Activated naive CD8-positive, alpha-beta T cell treated with anti-CD3 and anti-CD28 coated beads, Interleukin-2, amount 10 ng/mL, durations not matched to agents 7 days and 5 days (primary cell): ENCODE measurements at places on chromosomes 4 and X.
A peak's percentile ranks its signal among the peaks of the same experiment; 100 is the strongest.

- DNase-seq = no peak
Observed at GRCh38 chr4:94575652-94576051, 123.9 kb downstream of the PDLIM5 start.

DNA sequence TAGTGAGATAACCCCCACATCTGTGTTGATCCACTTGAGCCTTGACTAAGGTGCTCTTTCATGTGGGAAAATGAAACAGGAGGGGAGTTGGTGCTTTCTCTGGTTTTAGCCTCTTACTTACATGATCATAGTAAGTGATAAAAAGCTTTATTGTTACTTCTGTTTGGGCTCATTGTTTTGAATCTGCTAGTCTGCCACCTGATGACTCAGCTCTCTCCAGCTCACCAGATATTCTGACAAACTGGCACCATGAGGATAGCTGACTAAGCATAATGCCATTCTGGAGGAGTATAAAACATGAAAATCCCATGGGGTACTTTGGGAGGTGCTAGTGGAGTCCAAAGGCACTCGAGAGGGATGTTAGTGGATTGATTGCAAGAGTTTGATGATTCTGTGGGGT lies 824.0 kb downstream of the RAPGEF2 start:
- no peak for DNase-seq

DNA sequence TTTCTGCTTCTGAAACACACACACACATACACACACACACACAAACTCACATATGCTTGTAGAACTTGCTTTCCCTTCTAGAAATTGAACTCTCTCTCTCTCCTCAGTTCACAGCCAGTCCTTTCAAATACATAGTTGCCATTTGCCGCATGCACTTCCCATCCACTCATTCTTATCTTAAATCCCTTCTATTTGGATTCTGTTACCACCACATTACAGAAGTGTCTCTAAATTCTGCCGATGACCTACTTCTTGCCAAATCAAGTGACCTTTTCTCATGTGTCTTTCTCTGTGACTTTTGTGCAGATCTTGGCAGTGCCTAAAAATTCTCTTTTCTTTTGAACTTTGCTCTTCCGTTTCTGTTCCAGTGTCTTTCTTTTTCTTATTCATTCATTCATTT lies 7.5 kb upstream of the MYOZ2 start:
- DNase-seq = no peak

- DNase-seq = no peak
Observed at GRCh38 chr4:38861791-38862190, 5.2 kb upstream of the TLR6 start.

- no peak for DNase-seq
Observed at GRCh38 chrX:153595859-153596857, 2.8 kb downstream of the CCNQ start.

DNA sequence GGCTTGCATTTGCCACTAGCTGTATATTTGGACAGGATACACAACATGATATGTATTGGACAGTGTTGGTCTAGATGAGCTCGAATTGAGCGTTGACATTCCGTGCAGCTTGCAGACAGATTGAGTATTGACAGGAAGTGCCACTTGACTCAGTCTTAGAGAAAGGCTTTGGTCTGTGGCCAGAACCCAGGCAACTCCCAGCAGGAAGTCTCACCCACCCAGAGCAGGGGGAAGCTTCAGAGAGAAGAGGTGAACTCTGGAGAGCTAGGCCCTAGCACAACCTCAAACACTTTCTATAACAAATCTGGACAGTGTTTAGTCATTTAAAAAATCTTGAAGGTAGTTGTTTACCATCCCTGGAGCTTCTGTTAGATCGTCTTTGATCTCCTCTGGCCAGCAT lies 280.5 kb downstream of the FBXW7 start:
- peak; percentile 53 for DNase-seq

DNA sequence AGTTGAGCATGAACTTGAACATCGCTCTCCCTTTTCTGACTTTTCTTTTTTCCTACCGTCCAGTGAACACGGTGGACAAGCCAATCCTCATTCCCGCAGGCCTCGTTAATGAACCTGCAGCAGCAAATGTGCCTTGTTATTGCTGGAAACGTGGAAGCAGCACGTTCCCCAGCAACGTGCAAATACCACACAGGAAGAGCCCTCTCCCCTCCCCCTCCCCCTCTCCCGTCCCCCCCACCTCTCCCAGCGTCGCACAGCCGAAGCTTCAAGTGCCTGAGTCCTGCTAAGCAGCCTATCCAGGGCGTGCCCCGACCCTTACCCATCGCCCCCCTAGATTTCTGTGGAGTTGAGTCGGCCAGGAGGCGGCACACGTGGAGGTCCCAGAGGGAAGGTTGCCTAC lies 219.9 kb downstream of the BCOR start:
- no peak for DNase-seq

DNA sequence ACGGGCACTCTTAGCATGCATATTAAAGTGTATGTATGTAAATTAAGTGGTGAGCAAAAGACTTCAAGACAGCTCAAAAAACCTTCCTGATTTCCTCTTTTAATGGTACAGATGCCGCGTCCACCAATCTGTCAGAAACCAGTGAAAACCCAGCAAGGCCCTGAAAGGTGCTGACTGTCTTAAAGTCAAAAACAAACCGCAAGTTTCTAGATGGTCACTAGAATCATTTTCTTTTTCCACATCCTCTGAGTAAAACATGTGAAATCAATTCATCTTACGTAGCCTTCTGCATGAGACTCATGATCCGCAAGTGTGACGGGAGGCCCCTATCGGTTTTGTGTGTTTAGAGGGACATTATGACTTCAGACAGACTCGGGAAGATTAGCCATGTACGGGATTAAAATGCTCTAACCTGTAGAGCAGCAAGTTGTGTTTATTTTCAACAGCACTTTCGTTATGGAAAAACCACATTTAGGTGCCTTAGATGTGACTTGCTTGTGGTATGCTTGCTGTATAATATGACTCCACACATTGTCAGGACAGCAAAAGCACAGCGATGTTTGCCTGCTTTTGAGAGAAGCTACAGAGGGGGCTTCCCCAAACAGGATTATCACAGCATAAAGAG lies 88.2 kb upstream of the STS start:
- no peak for DNase-seq

DNA sequence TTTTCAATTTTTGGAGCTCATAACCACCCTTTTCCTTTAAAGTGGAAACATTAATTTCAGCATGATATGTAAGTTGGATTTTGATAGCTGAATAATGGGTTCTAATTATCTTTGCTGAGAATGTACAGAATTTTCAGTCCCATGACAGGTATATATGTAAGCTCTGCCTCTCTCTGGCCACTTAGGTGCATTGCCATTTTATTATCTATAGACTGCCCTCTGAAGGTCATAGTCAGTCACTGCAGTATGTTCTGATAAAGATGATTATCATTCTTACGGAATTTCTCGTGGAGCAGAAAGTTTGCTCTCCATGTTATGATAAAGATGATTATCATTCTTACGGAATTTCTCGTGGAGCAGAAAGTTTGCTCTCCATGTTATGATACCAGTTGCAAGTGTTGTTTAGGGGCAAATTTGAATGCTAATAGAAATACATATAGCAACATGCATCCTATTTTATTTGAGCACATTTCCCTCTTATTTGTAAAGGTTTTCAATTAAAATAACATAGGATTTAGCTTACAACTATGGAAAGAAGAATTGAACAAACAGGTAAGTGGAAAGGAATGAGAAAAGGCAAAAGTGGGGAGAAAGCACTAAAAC lies 10.4 kb downstream of the AFP start:
- DNase-seq = no peak

DNA sequence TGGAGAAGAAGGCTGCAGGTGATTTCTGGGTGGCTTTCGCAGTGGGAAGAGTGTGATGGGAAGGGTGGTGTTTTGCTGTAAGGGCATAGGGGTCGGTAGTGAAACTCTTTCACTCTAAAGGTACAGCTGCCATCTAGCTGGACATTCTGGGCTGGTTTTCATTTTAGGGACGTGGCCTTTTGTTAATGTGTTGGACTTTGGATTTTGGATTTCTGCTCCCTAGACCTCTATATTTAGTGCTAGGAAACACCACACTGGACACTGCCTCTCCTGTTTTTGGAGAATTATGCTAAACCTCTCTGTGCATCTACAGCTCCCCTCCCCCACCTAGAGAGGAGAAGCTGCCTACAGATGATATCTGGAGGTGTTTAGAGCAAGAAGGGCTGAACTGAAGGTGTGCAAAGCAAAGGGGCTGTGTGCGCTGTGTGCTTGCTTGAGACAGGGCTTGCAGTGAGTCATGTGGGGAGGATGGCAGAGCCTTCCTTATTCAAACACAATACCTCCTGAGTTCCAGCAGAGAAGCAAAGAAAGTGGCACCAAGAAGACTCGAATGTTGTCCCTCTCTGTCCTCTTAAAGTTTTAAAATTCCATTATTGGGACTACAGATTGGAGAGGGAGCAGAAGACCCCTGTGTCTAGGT lies 47.9 kb downstream of the STARD8 start:
- no peak for DNase-seq

- DNase-seq = no peak
Observed at GRCh38 chr4:109590905-109591304, 30.9 kb downstream of the MCUB start.

GRCh38 chrX:12891915-12892506 lies 14.4 kb upstream of the TLR8 start:
- DNase-seq = no peak

GRCh38 chr4:159582685-159583084 lies 479.8 kb downstream of the RAPGEF2 start:
- DNase-seq = no peak

GRCh38 chrX:53768865-53769264 lies 82.3 kb upstream of the HUWE1 start:
- no peak for DNase-seq

- DNase-seq = no peak
Observed at GRCh38 chr4:72144241-72144640, 112.4 kb downstream of the NPFFR2 start.

DNA sequence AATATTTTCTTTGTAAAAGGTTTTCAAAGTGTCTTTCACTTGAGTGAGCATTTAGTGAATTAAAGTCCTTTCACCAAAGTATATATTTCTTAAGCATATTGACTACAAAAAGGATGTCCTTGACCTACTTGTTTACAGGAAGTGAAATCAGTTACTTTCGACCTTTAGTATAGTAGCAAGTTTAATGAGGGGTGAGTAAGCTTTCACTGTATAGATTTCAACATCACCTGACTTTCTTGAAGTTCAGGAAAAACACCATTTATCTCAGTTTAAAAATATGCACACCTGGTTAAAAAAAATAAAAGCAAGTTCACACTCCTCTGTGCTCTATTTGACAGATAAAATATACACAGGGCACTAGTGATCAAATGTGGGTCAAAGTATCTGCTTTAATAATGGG lies 88.1 kb downstream of the CCSER1 start:
- DNase-seq = no peak

DNA sequence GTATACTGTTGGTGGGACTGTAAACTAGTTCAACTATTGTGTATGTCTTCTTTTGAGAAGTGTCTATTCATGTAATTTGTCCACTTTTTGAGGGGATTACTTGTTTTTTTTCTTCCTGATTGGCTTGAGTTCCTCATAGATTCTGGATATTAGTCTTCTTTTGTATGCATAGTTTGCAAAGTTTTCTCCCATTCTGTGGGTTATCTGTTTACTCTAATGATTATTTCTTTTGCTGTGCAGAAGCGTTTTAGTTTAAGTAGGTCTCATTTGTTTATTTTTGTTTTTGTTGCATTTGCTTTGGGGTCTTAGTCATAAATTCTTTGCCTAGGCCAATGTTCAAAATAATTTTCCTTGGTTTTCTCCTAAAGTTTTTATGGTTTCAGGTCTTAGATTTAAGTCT lies 26.6 kb upstream of the ANTXR2 start:
- no peak for DNase-seq

DNA sequence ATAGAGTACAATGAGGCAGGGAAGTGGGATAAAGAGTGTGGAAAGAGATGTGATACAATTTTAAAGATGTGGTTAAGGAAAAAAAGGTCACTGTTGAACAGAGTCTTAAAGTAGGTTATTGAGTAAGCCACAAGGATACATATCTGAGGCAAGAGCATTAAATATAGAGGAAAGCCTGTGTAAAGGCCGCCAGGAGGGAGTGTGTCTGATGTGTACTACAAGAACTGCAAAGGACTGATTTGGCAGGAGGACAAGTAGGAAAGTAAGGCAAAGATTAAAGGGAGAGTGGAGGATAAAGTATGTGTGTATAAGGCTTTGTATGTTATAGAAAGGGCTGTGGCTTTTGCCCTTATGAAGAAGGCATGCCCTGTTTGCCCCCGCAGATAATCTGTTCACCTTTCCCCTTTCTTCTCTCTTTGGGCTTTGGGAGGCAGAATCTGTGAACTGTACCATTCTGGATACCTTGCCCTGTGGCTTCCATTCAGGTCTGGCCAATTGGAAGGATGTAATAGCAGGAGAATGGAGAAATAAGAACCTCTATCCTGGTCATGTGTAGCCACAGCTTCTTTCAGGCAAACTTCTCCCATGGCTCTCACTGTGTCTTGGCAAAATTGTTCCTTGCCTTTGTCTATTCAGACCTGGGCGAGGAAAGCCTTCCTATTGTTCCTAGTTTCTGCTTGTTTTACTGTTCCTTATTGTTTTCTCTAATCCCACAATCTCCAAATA lies 68.9 kb upstream of the FAM47B start:
- no peak for DNase-seq

- no peak for DNase-seq
Observed at GRCh38 chr4:116913451-116913850, 171.9 kb downstream of the TRAM1L1 start.

- no peak for DNase-seq
Observed at GRCh38 chr4:152659806-152660205, 20.0 kb downstream of the TMEM154 start.

GRCh38 chrX:20517565-20517964 lies 250.9 kb upstream of the RPS6KA3 start:
- DNase-seq = no peak

DNA sequence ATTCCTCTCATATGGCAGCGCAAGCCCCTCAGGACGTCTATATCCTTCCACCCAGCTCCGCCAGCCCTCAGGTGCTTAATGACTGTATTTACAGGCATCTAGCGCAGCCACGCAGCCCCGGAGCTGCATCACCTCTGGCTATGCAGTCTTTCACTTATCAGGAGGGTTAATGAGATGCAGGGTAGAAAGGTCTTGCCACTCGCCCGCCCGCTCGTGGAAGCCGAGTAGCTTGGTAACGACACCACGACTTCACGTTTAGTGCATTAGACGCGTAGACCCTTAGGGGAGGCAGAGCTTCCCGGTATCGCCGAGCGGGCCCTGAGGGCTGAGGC lies 1.5 kb upstream of the SLC16A2 start:
- peak; percentile 27 for DNase-seq

DNA sequence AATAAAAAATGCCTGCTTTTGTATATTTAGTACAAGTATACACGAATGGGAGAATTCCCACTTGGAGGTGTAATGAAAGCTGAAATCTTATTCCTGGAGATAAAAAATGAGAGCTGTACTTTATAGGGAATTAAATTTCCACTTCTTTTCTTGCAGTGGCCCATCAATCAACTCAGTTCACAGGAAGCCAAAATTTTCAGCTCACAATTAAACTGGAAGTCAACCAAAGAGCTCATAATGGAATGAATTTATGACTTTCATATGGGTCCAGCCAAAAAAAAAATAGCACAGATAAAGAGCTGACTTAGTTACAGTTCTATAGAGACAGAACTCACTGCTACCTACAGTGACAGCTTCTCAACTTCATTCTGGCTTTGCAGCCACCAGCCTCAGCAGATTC lies 115.2 kb upstream of the TBC1D9 start:
- no peak for DNase-seq

- DNase-seq = no peak
Observed at GRCh38 chrX:139113708-139114107, 402.2 kb upstream of the FGF13 start.

- DNase-seq = no peak
Observed at GRCh38 chr4:54282837-54283236, 53.7 kb downstream of the PDGFRA start.

GRCh38 chr4:177964693-177965168 lies 522.5 kb upstream of the AGA start:
- no peak for DNase-seq
